ENCODE measurements at places on chromosomes 2 and 18.

DNA sequence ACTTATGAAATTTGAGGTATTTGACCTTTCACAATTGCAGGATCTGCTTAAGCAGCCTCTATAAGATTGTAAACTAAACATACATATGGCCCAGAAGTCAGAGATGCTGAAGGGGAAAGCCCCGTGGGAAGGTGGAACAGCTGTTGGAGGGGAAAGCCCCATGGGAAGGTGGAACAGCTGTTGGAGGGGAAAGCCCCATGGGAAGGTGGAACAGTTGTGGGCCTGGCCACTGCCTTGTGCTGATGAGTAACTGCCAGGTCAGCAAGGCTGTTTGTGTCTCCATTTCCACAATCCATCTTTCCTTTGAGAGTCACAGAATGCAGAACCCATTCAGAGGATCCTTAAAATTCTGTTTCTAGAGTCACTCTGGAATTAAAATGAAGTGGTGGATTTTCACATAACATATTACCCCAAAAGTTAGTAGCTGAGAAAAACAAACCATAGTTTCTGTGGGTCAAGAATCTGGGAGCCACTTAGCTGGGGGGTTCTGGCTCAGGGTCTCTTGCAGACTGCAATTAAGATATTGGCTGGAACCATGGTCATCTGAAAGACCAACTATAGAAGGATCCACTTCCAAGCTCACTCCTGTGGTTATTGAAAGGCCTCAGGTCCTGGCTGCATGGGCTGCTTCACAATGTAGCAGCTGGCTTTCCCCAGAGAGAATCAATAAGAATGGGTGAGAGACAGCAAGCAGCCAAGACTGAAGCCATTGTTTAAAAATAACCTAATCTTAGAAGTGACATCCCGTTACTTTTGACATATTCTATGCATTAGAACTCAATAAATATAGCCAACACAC is 86.6 kb upstream of the CAVIN2 start:
- DNase-seq, result no peak

- no peak for DNase-seq
Observed at GRCh38 chr18:76957384-76958355, 135.3 kb downstream of the ZNF236 start.

- DNase-seq, result no peak
Observed at GRCh38 chr2:172702451-172702850, 33.2 kb upstream of the RAPGEF4 start.

DNA sequence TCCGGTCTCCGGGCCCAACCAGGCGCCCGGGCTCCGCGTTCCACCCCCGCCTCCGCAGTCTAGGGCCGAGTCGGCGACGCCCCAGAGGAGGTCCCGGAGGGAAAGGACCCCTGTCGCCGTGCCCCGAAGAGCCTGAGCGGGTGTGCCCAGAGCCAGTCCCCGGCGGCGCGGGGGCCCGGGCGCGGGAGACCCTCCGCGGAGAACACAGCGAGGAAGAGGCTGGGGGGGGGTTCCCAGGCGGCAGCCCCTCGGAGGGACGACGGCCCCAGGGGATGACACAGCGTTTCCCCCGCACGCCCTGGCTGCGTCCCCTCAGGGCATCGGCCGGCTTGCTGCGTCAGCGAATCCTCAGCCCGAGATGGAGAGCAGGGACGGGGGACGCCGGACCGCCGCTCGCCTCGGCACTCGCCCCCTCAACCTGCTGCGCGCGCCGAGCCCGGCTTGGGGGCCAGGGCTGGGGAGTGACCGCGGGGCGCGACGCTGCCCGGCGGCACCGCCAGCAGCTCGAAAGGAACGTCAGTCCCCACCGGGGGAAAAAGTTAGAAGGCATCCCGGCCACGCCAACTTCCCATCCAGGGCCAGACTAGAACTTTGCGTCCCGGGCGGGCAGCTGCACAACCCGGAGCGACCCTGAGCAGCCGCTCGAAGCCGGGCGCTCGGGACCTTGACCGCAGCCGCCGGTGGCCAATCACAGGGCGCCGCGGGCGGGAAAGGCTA is 711 bp downstream of the SFXN5 start:
- no peak for DNase-seq

- DNase-seq, result no peak
Observed at GRCh38 chr2:20526708-20527107, 79.8 kb downstream of the RHOB start.

DNA sequence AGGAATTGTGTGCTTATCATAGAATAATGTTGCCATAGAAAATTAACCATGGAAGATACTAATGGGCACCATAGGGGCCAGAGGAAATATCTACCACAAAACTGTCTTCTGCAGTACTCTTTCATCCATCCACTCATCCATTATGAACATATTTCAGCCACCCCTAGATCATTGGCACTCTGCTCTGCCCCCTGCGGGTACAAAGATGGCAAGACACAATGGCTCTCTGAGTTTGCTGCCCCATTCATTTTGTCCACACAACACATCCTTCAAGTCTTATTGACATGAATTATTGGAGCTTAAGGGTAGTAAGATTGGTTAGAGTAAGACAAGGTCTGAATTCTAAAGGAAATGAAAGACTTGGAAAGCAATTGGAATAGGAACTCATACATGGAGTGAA is 1224.7 kb upstream of the CELF4 start:
- no peak for DNase-seq

DNA sequence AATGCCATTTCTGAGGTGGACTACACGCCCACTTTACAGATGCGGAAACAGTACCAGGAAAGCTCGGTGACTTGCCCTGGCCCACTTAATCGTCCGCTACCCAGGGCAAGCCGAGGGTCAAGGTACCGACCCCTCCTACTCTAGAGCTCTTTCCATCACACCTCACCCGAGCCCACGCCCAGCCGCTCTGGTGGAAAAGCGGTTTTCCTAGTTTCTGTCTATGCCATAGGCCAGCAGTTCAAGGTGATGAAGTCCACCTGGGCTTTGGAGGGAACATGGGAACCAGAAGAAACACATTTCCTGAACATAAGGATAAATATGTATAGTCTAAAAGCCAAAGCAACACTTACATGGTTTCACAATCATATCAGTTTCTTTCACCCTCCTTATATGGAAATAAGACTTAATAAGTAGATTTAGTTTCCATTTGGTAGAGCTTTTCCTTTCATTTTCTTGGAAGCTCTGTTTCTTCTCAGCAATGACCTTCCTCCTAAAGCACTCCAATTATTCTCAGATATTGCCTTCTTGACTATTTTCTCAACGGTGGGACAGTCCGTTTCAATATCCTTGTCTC is 567 bp downstream of the VWA3B start:
- no peak for DNase-seq

DNA sequence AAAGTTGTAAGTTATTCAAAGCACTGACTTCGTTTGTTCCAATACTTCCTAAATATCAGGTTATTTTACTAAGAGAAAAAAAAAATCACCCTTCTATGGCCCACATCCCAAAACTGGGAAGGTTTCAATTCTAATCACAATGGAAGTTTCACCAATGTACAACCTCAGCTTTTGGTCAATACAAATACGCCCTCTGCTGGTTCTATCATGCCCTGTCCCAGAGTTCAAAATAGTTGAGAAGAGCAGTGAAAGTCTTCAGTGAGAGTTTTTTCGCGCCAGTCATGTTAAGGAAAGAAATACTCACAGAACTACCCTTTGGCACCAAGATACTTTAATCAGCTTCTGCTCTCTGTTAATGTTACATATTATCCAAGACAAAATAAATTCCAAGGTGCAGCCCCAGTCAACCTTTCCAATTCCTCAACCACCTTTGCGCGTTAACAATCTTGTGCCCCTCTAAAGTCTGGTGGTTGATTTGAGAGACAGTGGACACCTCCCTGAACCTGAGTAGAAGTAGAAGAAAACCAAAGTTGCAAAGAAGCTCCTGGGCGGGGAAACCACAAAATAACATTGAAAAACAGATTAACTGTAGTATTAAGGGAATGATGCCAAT is 59.9 kb downstream of the SUMO1 start:
- no peak for DNase-seq

- no peak for DNase-seq
Observed at GRCh38 chr2:25400576-25401216, 59.0 kb upstream of the DNMT3A start.

- no peak for DNase-seq
Observed at GRCh38 chr2:124317628-124318027, 292.5 kb downstream of the CNTNAP5 start.

GRCh38 chr2:224775647-224776046 is 59.5 kb upstream of the CCDC195 start:
- DNase-seq, result no peak

GRCh38 chr18:57544936-57545660 is 41.4 kb downstream of the FECH start:
- no peak for DNase-seq

DNA sequence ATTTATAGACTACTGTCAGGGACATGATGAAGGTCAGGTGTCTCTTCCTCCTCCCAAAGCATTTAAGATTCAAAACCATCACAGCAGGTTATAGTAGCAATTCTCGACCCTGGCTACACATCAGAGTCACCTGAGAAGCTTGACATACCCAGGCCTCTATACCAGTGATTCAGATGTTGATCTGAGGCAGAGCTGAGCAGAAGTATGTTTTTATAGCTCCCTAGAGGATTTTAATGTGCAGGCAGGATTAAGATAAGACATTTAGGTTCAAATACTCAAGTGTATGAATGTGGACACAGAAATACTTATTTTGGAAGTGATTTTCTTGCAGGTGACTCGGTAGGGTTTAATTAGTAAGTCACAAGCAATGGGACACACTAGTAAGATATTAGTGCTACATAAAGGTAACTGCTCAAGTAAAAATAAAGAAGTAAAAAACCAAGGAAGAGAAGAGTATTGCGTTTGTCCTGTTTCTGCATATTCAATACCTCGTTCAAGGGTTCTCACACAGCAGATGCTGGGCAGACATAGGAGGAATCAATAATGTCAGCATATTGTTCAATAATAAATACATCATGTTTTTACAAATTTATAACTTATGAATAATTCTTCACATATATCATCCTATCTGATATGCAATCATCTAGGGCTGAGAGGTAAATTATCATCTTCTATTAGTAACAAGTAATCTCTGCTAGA is 7.0 kb downstream of the GCFC2 start:
- DNase-seq, result no peak

DNA sequence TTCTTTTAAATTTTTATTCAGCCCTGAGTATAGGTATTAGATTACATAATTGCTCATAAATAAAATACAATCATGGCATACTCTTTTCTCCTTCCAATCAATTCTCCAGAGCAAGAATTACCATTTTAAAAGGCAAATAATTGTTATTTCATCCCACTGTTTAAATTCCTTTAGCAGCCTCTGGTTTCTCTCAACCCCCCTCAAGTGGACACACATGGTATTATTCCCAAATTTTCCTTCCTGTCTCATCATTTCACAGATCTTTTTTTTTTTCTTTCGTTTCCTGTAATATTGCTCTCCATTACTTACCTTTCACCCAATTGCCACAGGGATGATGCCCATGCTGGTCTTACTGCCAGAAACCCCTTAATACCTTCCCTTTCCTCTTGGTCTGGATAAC is 385.2 kb downstream of the RIT2 start:
- DNase-seq, result no peak

- DNase-seq, result no peak
Observed at GRCh38 chr2:31534636-31535035, 46.1 kb downstream of the SRD5A2 start.

DNA sequence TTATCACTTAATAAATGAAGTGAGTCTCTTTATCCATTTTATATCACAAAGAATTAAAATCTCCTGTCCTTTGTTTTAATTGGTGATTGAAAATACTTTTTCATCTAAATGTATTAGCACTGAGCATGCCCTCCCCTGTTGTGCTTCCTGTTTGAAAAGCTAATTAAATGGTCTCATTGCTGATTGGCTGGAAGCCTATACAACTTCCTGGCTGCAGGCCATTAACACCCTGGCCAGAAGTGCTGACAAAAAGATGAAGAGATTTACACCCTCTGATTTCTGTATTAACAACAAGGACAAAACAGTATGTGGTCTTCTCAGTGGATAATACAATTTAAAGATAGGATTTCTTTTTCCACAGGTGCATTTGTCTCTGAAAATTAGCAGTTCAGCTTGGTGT is 548.0 kb downstream of the DCC start:
- DNase-seq, result no peak

GRCh38 chr2:197913084-197913483 is 108.7 kb downstream of the PLCL1 start:
- no peak for DNase-seq

GRCh38 chr2:186558512-186559276 is 31.2 kb upstream of the ITGAV start:
- no peak for DNase-seq
